ENCODE measurements at places on chromosomes 6 and 20. TPM values are rescaled to one million over a fixed set of nuclear protein-coding genes. Genes with fewer than 3 reads are reported as not detected.

The NR2E1 gene
- not detected for total RNA-seq

The MEI4 gene
- 0.18 TPM for total RNA-seq

The LKAAEAR1 gene
- total RNA-seq: 0.73 TPM

The ARG1 gene
- total RNA-seq: 0.53 TPM

DNA sequence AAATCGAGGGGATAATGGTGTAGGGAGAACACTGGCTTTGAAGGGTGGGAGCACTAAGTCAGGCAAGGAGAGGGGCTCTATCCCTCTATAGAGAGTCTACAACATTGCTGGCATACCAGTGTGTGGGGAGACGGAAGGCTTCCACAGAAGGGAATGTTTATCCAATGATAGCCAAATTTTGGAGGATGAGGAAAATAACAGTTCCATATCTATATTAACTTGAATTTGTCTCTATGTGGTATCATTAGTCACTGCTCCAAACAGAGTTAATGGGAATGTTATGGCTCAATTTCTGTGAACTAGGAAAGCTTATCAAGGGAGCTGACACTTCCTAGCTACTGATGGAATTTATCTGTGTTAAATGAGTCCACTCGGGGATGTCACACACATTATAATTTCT lies 208.9 kb upstream of the PHACTR1 start:
- no peak overlapping the region for H3K27ac ChIP-seq
- DNase-seq: no peak
- no peaks in the 10 kb centered on the region for H3K27me3 ChIP-seq
- no peaks in the 10 kb centered on the region for H3K36me3 ChIP-seq

GRCh38 chr20:63568986-63569949 lies 4.8 kb downstream of the HELZ2 start:
- no peaks in the 10 kb centered on the region for H3K27me3 ChIP-seq
- no peak for DNase-seq
- H3K4me1 ChIP-seq: no peaks in the 10 kb centered on the region
- H3K4me3 ChIP-seq: no peak overlapping the region
- H3K27ac ChIP-seq: no peak overlapping the region
